ENCODE measurements at places on chromosomes 2 and 18.
A peak's percentile ranks its signal among the peaks of the same experiment; 100 is the strongest.

DNA sequence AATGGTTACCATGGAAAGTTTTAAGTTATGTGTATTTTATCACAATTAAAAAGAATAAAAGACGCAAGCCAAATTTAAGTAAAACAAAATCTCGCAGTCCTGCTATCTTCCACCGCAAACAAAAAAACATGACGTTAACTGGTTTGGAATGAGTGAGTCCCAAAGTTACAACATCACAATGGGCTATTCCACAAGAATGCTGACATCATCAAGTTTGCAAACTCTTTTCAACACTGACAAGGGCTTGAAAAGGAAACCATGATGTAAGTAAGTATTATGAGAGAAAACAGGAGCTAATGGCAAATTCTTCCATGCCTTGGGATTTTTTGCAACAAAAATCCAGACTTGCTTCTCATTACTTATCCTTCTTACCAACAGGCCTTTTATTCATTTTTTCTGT is 31.1 kb downstream of the SIGLEC15 start:
- no peak for DNase-seq

GRCh38 chr2:20304411-20304810 is 46.2 kb downstream of the PUM2 start:
- DNase-seq = no peak

DNA sequence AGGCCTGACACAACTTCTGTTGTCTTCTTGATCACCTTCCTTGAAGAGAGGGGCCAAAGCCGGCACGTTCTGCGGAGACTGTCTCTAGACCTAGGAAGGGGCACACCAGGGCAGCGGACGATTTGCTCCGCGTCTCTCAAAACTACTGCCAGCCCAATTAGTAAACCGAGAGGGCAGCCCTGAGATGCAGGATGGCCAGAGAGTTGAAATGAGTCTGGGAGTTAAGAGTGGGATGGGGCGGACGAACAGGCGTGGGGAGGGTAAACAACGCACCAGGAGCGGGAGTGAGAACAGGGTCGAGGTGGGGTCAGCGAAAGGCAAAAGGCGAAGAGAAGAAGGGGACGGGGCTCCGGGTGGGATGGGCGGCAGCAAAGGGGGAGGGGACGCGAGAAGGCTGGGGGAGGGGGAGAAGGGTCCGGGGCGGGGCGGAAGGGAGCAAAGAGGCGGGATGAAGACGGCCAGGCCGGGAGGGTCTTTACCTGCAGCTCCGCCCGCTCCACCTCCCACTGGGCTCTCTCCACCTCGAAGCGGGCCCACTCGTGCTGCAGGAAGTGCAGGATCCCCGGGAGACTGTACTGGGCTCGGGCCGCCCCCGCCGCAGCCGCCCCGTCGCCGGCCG is 476 bp downstream of the STRN start:
- DNase-seq = no peak

DNA sequence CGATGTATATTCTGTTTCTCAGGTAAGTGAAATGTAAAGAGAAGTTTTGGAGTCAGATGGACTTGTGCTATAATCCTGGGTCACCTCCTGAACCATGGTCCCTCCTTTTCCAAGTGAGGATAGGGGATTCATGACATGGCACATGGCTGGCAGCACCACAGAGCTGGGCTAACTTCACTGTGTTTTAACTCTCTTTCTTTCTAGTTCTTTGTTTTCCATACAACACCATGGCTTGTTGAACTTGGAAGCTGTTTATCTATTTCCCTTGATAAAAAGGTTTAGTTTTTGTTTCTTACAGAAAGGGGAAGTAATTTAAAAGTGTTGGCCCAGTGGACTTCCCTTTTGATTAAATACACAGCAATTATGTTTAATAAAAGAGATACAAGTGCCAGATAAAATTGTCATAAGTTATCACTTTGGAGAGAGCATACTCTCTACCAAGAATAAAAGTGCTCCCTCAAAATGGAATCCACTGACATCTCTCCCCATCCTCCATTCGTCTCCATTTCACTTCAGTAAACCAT is 90.4 kb downstream of the PLCL1 start:
- no peak for DNase-seq

GRCh38 chr2:60880643-60881046 is 729 bp upstream of the REL start:
- DNase-seq = no peak

DNA sequence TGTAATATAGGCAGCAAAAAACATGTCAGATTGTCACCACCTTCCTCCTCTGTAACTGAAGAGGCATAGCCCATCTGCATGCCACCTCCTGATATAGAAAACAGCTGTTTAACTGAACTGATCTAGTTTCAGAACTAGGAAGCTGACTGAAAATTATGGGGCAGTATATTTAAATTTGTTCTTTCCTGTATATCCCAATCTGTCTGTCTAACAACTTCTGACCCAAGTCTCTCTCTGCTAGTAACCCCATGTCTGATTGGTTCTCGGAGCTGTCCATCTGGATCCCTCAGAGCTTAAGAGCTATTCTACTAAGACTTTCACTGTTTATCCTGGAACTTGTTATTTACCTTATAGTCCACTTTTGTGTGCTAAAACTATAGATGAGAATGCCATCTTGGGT is 68.2 kb upstream of the SLC35G4 start:
- no peak for DNase-seq

DNA sequence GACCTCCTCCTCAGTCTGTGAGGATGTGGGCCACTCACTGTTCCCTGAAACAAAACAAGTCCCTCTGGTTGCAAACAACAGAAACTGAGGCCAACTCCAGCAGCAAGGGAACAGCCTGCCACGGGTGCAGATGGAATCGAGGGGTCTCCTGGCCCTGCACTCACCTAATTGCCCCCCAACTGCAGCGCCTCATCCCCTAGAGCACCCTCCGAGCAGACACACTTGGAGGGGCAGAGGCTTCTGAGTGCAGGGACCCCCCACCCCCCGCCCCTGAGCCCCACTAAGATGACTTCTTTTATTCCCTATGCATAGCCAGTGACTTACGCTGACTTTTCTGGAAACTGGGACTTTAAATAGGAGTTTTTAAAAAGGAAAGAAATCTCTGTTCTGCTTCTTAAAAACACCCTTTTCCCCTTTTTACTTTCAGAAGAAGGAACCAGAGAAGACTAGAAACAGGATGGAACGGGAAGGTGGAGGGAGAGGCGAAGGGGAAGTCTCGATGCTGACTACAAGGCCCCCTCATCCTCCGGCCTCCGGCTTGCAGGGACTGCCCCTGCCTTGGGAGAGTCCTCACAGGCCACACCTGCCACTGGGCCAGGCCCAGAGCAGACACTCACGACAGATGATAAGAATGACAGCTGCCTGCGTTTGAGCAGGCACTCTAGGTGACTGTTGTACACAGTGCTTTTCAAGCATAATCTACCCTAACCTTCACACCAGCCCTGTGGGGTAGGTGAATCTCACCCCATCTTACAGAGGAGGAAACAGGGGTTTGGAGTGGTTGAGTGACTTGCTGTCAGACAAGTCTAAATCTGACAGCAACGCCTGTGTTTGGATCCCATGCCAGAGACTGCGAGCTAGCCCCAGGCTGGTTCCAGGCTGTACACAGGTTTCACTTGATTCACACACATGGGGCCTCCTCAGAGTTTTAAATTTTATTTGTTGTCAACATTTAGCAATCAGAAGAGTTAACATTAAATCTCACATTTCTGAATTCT is 28.2 kb upstream of the BIN1 start:
- no peak for DNase-seq

DNA sequence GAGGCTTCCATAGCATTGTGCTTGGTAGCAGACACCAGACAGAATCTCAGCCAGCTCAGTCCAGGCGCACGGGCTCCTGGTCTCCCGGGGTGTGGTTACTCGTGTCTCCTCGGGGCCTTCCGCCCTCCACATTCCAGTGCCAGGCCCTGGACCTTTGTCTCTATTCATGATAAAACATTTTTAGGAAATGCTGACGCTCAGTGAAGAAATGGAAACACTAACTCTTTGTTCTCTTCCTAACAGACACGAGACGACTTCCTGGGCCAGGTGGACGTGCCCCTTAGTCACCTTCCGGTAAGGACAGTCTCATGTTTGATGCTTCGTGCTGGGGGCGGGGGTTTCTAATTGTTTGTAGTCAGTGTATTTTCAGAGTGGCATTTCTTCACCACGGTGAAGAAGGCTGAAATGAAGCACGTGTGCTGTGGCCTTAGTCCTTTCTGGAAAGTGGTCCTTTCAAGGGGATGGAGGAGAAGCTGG is 271.8 kb downstream of the NEDD4L start:
- DNase-seq = peak; percentile 7

DNA sequence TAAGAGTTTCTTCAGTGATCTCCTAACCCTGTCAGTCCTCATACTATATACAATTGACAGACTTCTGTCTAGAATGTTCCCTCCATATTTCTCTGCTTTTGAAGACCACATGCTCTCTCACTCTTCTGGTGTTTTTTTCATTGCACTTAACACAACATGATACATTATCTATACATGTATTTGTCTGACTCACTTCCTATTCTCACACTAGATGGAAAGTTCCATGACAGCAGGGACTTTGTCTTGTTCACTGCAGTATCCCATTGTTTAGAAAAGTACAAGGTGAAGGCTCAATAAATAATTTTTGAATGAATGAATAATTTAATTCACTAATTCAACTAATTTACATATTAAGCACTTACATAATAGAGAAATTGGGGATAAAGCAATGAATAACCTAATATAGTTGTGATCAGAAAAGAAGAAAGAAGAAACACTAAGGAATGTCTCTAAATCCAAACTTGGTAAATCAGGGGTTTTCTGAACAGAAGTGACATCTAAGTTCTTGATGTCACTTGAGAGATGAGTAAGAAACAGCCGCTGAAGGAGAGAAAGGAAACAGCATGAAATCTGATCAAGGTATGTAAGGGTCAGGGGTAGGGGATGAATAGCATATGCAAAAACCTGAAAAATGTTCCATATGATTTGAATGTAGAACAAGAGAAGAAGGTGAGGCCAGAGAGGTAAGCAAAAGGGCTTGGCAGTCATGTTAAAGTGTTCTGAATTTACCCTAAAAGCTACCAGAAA is 42.4 kb downstream of the MBD2 start:
- no peak for DNase-seq

DNA sequence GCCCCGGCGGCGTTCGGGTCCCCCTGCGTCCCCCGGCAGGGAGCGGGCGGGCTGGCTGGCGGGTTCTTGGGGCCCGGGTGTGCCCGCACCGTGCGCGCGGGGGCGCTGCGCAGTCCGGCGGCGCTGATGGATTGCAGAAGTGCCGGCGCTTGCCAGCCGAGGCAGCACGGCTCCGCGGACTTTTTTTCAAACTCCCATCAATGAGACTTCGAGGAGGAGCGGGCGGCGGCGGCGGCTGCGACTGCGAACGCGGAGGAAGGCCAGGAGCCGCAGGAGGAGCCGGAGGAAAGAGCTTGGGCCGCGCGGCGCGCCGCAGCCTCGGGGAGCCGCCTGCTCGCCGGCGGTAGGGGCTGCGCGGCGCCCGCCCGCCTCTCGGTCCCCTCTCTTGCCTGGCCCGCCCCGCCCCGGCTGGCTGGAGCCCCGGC is at the start of gene GLI2:
GLI2 (plus strand) TSS at position 123 of the 425 bp plus-strand sequence. CDS start 61,453 bp downstream, outside the sequence.
- no peak for DNase-seq

DNA sequence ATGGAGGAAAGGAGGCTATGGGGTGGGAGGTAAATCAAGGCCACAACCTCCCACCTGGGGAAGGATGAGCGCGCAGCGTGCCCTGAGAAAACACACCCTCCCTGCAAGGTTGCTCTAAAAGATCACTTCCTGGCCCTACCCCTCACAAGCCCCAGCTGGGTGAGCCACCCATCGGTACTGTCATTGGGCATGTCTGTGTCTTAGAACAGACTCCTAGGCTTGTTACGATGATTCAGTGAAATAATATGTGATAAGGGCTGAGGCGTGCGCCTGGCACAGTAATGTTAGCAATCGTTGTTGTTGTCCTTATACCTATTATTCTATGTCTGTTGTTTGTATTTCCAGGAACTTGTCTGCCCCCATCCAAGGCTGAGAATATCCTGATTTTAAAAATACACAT is 175.1 kb downstream of the ZFP36L2 start:
- DNase-seq = no peak

DNA sequence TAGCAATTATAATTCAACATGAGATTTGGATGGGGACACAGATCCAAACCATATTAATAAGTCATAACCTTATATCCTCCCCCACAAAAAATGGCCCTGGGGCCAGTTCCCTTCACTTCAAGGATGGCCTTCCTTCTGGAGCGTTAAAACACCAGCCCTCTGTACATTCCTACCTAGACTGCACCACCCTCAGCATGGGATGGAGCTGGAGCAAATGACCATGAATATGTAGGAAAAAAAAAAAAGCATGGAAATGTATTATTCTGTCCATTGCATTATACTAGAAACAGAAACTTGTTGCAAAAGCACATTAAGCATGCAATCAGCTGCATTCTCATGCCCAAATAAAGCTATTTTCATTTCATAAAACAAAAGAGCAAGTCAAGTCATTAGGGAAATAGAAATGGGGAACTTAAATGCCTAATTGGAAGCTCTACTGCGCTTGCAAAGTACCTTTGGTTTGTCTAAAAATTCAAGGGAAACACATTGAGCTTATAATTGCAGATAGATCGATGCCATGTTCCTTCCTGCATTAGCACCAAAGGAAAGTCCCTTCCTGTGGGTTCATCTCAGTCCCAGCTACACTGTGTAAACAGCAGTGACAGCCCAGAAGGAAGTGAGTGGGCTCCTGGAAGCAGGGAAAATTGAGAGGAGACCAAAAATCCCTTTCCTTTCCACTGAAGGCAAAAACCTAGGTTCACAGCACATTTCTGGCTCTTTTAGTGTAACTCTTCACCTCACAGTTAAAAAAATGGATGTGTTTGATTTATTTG is 252.0 kb upstream of the KLHL29 start:
- no peak for DNase-seq

GRCh38 chr2:127721311-127721977 is 20.1 kb downstream of the SFT2D3 start:
- DNase-seq = no peak

GRCh38 chr2:237012577-237013267 is 73.0 kb upstream of the COPS8 start:
- no peak for DNase-seq

DNA sequence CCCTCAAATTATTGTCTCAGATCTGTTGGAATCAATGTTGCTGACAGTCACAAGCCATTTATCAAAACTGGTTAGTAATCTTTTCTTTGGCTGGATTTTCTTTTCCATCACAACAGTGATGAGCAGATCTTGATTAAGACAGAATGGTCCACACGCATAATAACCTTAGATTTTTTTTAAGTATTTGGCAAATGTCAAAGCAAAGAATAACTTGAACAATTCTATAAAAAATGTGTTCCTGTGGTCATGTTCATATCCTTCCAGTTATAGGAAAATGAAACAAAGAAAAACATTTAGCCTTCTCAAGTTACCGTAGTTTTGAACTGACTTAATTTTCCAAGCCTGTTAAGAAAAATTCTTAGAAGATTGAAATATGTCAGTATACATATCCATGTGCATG is 659.9 kb upstream of the ID2 start:
- DNase-seq = no peak

- DNase-seq = no peak
Observed at GRCh38 chr2:72128059-72128842, 19.4 kb downstream of the CYP26B1 start.

DNA sequence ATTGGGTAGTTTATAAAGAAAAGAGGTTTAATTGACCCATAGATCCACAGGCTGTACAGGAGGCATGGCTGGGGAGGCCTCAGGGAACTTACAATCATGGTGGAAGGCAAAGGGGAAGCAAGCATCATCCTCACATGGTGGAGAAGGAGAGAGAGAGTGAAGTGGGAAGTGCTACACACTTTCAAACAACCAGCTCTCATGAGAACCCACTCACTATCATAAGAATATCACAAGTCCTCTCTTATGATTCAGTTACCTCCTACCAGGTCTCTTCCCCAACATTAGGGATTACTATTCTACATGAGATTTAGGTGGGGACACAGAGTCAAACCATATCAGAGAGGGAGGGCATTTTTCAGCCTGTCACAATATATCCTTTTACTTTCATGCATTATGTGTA is 22.7 kb upstream of the DOCK10 start:
- no peak for DNase-seq
